ENCODE measurements at places on chromosomes 3 and 15.

GRCh38 chr15:57251941-57252340 is 124.4 kb upstream of the CGNL1 start:
- peak; percentile 8 for DNase-seq

- DNase-seq = no peak
Observed at GRCh38 chr3:64463981-64464380, 223.8 kb downstream of the ADAMTS9 start.

DNA sequence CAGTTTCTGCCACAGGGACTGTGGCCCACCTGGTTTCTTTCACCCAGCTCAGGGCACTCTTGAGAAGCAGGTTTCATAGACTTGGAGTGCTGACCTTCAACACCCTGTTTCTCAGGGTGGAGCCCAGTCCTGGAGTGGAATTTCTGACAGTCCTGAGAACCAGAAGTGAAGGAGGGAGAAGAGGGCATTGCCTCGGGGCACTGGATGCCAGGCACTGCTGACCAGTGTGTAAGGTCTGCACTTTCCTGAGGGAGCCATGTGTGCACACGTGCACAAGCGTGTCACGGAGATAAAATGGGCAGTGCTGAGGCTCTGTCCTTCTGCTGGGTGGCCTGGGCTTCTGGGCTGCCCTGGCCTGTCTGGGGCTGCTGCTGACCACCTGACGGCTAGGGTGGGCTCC is 118.5 kb downstream of the SEC22A start:
- no peak for DNase-seq

GRCh38 chr15:57217778-57218598 is 158.3 kb upstream of the CGNL1 start:
- DNase-seq = no peak

GRCh38 chr3:168267179-168267578 is 171.5 kb upstream of the GOLIM4 start:
- no peak for DNase-seq

- DNase-seq = no peak
Observed at GRCh38 chr3:5757213-5757804, 569.8 kb downstream of the EDEM1 start.

- DNase-seq = peak; percentile 32
Observed at GRCh38 chr15:38440353-38441129, 13.4 kb upstream of the FAM98B start.
